Anterior cingulate cortex (tissue), 58 donors: ENCODE measurements at places on chromosomes 13 and 19.

- DNase-seq: no peak
Measured at GRCh38 chr13:39433651-39434050, 169.3 kb downstream of the LHFPL6 start.

DNA sequence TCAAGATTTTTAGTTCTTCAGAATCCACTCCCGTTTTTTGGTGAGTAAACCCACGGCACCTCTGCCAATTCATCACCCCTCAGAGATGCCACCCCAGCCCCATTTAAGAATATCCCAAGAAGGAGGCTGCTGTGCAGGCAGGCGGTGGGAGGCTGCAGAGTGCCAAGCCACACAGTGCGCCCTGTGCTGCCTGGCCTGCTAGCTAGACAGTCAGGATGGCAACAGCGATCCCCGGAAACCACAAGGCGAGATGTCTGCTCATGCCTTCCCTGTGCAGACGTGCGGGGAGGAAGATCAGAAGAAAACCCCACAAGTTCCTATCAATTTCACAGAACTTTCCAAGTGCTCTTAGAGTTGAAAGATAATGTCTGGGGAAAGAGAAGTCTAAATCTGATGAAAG is 64.8 kb upstream of the GPR183 start:
- no peak for DNase-seq

GRCh38 chr19:16901491-16902175 is 12.8 kb downstream of the F2RL3 start:
- no peak for DNase-seq

GRCh38 chr13:31201341-31202031 is 1.7 kb downstream of the B3GLCT start:
- DNase-seq: no peak

DNA sequence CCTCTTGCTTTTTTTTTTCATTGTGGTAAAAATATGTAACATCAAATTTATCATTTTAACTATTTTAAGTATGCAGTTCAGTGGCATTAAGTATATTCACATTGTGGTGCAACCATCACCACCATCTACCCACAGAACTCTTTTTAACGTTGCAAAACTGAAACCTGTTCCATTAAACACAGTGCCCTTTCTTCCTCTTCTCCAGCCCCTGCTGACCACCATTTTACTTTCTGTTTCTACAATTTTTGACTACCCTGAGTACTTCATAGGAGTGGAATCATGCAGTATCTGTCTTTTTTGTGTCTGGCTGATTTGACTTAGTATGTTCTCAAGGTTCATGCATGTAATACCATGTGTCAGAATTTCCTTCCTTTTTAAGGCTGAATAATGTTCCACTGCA is 153.1 kb downstream of the FGF9 start:
- no peak for DNase-seq

DNA sequence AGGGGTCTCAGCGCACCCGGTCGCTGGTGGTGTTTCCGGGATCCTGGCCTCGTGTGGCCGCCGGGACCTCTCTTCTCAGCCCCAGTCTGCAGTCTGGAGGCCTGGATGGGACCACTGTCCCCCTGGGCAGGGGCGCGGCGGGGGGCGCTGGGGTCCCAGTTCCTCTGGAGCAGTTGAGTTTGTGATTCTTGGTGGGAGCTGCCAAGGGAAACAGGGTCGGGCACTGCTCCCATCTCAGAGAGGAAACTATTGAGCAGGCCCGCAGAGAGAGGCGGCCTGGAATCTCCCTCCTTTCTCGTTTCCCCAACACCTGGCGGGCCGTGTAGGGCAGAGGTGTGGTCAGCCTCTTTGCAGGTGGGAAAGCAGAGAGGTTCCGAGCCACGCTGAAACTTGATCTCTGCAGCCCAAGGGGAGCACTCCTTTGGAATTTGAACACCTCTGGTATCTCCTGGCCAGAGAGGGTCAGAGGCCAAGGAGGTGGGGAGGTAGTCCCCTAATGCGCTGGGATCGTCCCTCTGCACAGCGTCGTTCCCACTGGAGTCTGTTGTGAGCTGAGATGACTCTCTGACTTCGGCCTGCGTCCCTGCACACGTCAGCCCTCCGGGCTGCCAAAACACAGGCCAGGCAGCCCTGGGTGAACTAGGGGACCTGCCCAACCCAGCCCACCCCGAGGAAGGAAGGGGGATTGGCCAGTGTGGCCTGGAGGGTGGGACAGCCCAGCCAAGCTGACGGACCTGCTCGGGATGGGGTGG is 741 bp downstream of the PLEKHF1 start:
- DNase-seq: no peak

GRCh38 chr19:46404753-46405468 is 8.5 kb downstream of the CCDC8 start:
- DNase-seq: no peak

- no peak for DNase-seq
Measured at GRCh38 chr19:9381361-9381785, 18.6 kb downstream of the ZNF177 start.
